ENCODE measurements at places on chromosomes 7 and 10.

DNA sequence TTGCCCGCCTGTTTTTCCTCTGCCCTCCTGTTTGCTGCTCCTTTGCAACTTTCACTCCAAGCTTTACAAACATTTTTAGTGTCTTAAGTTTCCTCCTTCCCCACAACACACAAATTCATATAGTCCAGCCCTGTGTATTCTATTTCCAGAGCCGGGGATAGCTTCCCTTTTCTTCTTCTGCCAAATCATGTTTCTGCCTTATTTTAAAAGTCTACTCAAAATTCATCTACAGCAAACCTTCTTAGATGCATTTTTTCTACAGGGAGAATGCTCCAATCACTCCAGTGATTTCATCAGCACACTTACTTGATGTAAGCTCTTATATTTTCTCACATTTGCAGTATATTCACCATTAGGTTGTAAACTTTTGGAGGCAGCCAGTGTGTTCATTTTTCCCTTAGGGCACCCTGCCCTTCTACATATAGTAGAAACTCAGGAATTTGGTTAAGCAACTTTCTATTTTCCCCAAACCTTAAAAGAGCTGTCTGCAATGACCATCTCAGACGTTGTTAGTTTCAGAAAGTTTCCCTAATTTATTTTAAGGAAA is 12.4 kb upstream of the ACTA2 start:
- DNase-seq, result no peak

DNA sequence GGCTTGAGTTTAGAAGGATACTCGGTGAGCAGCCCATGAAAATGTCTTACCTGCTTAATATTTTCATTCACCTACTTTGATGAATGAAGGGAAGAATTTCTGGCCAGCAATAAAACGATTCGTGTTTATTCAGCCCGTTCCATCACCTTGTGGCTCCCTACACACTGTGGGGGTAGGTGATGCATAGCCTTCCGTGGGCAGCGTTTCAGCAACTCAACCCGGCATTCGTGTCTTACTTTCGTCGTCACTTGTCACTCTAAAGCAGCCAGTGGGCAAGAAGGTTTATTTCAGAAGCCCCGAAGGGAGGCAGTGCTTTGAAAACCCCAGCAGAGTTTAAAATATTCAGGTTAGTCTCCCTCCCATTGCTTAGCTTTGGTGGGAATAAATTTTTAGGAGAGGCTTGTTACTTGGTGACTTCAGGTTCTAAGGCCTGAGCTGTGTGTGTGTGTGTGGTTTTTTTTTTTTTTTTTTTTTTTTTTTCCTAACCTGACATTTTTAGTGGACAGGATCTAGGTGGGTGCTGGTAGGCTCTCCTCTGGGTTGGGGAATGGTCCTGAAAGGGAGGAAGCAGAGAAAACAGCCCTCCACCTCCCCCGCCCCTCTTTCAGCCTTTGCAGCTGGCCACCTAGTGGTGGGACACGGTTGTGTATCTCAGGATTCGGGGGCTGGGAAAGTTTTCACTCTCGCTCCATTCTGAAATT is 1.8 kb downstream of the GRK5 start:
- peak; percentile 19 for DNase-seq

- no peak for DNase-seq
These were observed 899 bp downstream of the PUS7 start for GRCh38 chr7:105521027-105521716.

DNA sequence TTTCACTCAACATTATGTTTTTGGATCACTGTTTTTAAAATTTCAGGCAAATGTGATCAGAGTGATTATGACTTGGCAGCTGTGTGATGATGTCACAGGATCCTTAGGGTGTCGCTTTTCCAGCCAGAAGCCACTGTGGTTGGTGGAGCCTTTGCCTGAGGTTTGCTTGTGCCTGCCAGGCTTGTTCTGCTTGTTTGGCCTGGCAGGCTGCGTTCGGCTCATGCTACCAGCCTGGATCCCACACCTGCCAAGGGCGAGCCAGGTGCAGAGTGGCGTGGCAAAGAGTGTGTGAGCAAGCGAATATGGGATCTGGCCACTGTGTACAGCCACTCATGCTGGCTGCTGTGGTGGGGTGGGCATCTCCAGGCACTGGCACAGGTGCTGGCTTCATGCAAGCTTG is 55.7 kb downstream of the ADK start:
- no peak for DNase-seq

- DNase-seq, result no peak
These were observed 22.4 kb upstream of the CDC14C start for GRCh38 chr7:48901966-48902365.

DNA sequence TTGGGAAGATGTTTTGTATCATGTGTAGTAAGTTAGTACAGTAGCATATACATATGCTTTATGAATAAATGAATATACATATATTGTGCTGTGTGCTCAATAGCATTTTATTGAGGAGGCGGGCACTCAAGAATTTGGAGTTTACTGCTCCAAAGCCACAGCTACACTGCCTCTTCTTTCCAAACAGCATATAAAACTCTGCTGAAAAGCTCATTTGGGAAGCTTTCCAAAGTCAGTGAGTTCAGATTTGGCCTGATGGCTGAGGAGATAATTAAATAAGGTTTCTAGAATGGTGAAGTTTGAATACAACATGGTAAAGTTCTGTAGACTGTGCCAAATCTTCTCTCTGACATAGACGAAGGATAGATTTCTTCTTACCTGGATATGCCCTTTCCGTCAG is 29.8 kb downstream of the CDK1 start:
- DNase-seq, result no peak

DNA sequence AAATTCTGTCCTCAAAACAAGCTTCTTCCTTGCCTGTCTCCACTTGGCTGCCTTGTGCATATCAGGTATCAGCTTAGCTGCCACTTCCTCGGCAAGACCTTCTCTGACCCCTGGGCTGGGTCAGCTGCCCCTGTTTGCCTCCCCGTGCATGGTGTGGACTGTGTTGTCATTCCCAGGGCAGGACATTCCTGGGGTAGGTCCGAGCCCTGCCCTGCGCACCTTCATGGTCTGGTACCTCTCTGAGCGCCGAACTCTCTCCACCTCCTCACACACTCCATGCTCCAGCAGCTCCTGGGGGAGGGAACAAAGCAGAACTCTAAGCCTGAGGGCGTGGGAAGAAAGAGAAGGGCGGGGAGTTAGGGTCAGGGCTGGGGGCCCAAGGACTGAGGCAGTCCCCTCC is 3.8 kb downstream of the POLM start:
- no peak for DNase-seq

GRCh38 chr10:123577921-123578461 is 88.2 kb upstream of the GPR26 start:
- no peak for DNase-seq

DNA sequence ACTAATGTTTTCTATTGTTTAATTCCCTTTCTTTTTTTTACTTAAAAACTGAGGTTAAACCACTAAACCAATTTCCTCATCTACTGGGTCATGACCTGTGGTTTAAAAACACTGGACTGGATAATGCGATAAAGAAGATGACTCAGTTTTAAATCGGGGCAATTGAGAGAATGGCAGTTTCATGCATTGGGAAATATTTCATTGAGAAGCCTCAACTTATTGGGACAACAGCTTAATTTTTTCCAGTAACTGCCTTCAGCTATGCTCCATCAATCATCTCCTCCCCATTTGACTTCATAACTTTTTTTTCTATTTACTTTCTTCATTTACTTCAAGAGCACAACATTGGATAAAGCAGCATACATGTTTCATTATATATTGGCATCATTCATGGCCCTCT is 61.8 kb upstream of the MET start:
- no peak for DNase-seq

GRCh38 chr10:123270221-123270620 is 116.0 kb downstream of the BUB3 start:
- no peak for DNase-seq

DNA sequence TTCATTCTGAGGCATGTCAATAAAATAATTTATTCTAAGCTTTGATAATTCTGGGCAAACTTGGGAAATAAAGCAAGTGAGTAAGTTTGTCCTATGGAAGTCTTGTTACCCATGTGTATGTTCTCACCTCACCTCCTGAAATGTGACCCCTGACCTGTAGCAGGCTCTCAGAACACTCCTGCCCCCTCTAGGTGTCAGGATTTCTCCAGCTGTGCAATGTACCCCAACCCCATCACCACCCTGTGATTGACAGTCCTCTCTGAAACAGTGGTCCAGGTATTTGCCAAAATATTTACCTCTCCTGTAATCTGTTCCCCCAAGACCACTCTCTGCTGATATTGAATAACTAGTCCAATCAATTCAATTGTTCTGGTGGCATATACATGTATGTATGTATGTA is 122.6 kb upstream of the PTER start:
- no peak for DNase-seq

- DNase-seq, result no peak
These were observed 63.9 kb upstream of the PRKCQ start for GRCh38 chr10:6643962-6644361.

DNA sequence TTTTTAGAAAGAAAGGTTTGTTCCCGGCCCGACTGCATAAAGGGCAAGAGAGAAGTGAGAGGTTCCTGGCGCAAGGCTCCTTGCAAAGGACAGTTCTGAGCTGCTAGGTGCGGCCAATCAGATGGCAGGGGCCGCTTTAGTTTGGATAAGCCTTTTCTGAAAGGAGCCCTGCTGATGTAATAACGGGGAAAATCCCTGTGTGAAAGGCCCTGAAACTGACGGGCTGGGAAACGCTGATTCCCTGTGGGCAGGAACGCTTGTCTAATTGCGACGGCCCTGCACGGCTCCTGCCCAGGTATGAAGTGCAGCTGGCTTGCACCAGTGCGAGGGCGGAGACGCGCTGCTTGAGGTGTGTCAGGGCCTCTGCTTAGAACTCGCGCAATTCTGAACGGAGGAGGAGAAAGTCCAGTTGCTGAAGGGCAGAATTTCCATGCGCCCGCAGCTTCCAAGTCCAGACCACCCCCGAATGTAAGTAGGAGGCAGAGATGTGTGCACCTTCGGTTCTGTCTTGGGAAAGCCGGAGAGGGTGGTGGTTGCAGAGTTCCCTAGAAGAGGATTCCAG is 30.5 kb downstream of the TACC2 start:
- no peak for DNase-seq

- no peak for DNase-seq
These were observed 31.7 kb downstream of the AP5Z1 start for GRCh38 chr7:4806983-4807597.

Data from effector memory CD4-positive, alpha-beta T cell (primary cell).